ENCODE measurements at places on chromosomes 2 and 18.

GRCh38 chr2:36748166-36748565 is 51.7 kb downstream of the VIT start:
- no peak for DNase-seq

- DNase-seq = no peak
Measured at GRCh38 chr2:13056259-13056843, 339.6 kb downstream of the TRIB2 start.

DNA sequence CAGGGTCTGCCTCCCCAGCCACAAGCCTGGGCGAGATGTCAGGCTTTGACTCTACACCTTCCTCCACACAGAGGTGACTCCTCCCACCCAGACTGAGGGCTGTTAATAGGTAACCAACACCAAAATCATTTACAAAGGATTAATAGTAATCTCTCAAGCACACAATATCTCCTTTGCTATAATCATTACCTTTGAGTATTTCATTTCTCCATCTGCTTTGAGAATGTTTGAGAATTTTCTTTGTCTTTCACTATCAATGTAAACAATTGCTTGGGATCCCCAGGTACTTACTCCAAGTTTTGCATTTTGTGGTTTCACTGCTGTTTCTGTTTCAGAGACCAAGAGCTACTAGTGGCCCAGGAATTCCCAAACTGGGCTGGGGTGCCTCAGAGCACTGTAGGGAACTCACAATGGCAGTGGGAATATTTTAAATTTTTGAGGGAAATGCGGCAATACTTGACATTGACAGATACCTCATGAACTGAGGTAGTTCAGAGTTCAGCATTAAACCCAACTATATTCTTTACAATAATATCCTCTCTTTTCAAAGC is 166.4 kb upstream of the MGAT5 start:
- DNase-seq = no peak

- no peak for DNase-seq
Measured at GRCh38 chr2:67295406-67295805, 101.7 kb upstream of the ETAA1 start.

- no peak for DNase-seq
Measured at GRCh38 chr2:189232759-189233406, 53.3 kb upstream of the COL5A2 start.

- no peak for DNase-seq
Measured at GRCh38 chr2:67689651-67690050, 292.5 kb downstream of the ETAA1 start.

DNA sequence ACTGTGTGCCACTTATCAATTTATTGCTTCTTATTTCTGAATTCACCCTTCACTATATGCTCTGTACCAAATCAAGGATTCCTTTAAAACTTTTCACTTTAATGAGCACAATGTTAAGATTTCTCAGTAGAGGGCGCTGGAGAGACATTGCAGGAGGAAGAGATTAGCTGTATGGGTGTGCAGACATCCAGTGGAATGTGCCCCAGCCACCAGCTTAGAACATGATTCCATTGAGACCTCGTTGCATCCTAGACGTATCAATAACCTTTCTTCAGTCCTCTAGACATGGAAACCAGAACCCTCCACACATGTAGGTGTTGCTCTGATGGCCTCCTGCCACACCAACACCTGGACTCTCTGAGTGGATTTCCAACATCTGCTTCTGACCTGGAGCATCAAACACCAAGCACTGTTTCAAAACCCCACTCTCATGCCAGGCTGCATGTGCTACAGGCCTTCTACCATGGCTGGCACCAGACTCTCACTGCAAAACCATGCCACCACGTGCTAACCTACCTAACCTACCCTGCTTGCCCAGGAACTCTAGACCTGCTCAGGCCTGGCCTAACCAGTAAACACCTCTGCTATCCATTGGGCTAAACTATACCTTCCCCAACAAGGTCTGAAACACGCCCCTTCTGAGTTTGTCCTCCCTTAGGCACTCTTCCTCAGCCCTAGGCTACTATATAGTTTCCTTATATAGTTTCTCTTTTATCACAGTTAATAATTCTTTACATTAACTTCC is 633.2 kb upstream of the PKDCC start:
- DNase-seq = no peak

DNA sequence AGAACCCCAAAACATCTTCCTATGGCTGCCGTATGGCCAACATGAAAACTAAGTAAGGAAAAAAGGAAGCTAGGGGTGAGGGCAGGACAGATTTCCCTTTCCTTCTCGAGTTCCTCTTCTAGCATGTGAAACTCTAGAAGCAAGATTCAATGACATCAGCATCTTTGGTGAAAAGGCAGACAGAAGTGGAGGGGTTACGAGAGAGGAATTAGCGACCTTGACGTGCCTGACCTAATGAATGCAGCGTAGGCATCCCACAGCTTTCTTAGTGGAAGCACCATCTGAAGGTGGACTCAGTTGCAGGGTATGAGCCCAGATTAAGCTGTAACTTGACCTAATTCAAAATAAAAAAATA is 47.9 kb upstream of the PELI1 start:
- DNase-seq = no peak

- DNase-seq = no peak
Measured at GRCh38 chr2:75287624-75288316, 88.5 kb upstream of the TACR1 start.

DNA sequence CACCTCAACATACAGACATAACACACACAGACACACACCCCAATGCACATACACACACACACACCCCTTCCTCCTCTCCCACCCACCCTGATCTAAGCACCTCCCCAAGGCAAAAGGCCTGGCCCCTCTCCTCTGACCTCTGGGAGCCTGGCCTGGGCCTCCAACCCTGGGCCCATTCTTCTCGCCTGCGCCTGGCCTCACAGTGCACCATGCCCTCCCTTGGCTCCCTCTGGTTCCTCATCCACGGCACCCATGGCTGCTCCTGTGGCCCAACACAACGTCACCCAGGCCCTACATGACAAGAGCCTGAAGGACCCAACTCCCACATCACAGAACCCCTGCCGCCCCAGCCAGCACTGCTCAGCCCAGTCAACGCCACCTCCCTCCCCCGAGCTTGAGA is 281.3 kb downstream of the CELF4 start:
- no peak for DNase-seq

- DNase-seq = no peak
Measured at GRCh38 chr2:118723394-118723793, 124.1 kb downstream of the EN1 start.

- DNase-seq = no peak
Measured at GRCh38 chr2:10059016-10059351, 15.6 kb downstream of the KLF11 start.

- no peak for DNase-seq
Measured at GRCh38 chr2:170770008-170770605, at the start of gene ERICH2. TSS of gene ERICH2 (plus strand) at chr2:170770378. CDS start at chr2:170770682, 304 bp downstream.

GRCh38 chr18:3458952-3459853 is 9.2 kb downstream of the TGIF1 start:
- no peak for DNase-seq

GRCh38 chr2:41448221-41448620 is 599.6 kb upstream of the PKDCC start:
- DNase-seq = no peak

GRCh38 chr2:77834360-77835002 is 312.3 kb upstream of the LRRTM4 start:
- no peak for DNase-seq

- DNase-seq = no peak
Measured at GRCh38 chr2:10120877-10121574, 1.5 kb upstream of the RRM2 start.

GRCh38 chr2:196558497-196558896 is 81.0 kb upstream of the CCDC150 start:
- no peak for DNase-seq

DNA sequence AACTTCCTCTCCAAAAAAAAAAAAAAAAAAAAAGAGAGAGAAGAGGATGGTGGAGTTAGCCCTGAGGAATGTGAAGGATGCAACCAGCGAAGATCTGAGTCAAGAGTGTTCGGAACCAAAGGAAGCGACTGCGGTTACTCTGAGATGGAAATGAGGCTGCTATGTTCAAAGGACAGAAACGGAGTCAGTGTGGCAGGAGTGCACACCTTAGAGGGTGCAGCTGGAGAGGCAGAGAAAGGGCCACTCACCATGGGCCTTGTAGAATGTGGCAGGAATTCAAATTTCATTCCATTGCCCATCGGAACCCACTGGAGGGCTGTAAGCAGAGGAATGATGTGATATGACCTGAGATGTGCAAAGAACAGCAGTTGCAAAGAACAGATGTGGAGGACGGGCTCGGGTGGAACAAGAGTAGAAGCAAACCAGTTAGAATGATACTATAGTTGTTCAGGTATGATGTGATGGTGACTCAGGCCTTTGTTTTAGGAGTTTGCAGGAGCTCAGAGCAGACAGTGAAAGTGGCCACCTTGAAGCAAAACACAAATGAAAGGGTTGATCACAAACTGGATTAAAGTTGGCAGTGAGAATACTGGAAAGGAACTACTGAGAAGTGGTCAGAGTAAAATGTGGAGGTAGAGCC is 22.6 kb downstream of the ITGA6 start:
- no peak for DNase-seq

GRCh38 chr2:150413366-150413765 is 74.1 kb downstream of the RND3 start:
- no peak for DNase-seq

GRCh38 chr2:3291750-3292149 is 85.9 kb downstream of the EIPR1 start:
- no peak for DNase-seq

DNA sequence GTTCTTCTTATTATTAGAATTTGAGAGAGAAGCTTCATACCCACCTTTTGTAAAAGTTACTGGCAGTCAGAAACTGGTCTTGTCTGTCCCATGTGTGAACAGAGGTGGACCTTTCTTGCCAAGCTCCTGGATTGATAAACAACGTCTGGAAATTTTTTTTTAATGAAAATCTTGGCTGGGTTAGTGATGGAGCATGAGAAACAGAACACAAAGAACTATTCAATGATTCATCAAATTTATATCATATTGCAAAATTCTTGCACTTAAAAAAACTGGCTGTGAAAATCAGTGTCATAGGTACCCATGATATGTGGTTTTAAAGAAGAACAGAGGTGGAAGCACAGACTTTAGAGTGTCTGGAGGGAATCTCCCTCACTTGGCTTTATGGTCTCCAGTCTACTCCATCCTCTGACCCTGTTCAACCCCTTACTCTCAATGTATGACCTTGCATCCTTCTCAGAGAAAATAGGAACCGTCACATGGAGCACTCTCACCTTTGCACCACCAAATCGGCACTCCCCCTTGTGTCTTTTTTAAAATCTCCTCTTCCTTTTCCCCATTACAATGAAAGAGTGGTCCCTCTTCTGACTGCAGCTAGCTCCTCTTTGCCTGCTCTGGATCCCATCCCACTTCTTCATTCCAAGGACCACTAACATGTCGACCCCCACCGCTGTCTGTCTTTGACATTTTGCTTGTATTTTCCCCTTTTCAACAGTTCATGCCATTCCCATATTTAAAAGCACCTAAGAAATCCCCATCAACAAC is 58.2 kb downstream of the COPS8 start:
- no peak for DNase-seq

DNA sequence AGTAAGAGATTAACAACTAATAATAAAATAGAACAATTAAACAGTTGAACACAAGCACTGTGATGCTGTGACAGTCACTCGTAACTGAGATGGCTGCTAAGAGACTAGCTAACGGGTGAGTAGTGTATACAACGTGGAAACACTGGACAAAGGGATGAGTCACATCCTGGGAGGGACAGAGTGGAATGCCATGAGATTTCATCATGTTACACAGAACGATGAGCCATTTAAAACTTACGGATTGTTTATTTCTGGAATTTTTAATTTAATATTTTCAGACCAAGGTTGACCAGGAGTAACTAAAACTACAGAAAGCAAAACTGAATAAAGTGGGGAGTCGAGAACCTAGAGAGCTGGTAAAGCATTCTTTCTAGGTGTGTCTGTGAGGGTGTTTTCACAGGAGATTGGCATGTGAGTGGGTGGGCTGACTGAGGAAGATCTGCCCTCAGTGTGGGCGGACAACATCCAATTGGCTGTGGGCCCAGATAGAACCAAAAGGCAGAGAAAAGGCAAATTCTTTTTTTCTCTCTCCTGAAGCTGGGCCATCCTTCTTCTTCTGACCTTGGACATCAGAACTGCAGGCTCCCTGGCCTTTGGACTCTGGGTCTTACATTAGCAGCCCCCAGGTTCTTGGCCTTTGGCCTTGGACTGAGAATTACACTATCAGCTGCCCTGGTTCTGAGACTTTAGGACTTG is 14.6 kb downstream of the TMSB10 start:
- no peak for DNase-seq

GRCh38 chr2:215751200-215751910 is 262.0 kb downstream of the MREG start:
- DNase-seq = no peak

DNA sequence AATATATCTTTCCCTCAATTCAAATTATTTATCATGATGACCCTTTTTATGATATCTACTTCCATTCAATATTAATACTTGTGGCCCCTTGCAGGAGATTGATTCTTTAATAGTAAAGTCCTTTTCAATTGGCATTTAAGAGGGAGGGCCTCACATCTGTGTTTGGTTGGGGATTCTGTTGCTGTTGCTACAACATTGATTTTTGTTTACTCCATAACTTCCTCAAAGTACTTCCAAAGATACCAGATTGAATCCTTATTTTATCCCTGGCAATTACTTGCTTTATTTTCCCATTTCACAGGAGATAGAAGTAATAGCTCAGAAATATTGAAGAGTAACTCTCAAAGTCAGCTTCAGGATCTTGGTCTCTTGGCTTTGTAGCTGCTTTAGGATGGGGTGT is 32.8 kb downstream of the MEIS1 start:
- no peak for DNase-seq

GRCh38 chr18:36149514-36150289 is 20.0 kb downstream of the ELP2 start:
- no peak for DNase-seq

GRCh38 chr2:112151701-112152440 is 13.7 kb downstream of the FBLN7 start:
- DNase-seq = no peak

DNA sequence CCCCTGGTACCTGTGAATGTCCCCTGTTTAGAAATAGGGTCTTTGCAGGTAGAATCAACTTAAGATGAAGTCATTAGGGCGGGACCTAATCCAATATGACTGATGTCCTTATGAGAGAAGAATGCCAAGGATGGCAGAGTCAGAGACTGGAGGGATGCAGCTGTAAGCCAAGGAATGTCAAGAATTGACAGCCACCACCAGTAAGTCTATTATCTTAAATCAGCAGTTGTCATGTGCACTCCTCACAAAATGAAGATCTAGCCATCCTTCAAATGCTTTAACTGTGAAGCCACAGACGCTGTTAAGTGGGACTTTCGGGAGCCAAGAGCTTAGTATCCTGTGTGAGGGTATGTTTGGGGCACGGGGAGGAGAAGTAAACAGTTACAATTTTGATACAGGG is 83.2 kb downstream of the ITGA4 start:
- DNase-seq = no peak

Measured in stimulated activated CD8-positive, alpha-beta memory T cell treated with anti-CD3 and anti-CD28 coated beads, Interleukin-7, amount 100 ng/mL, for 1 hour (primary cell).